ENCODE measurements at places on chromosomes 1 and 21. TPM values are rescaled to one million over a fixed set of nuclear protein-coding genes. Genes with fewer than 3 reads are reported as not detected.

Gene CLEC20A
- total RNA-seq, result not detected

- no peak for DNase-seq
- peaks cover 8% of the 10 kb centered on the region for H3K36me3 ChIP-seq
- no peak overlapping the region for H3K27ac ChIP-seq
- H3K4me1 ChIP-seq, result no peaks in the 10 kb centered on the region
Observed at GRCh38 chr1:180278194-180278515, 48.1 kb downstream of the LHX4 start.

- peaks cover 33% of the 10 kb centered on the region for H3K4me1 ChIP-seq
- H3K4me3 ChIP-seq, result no peak overlapping the region
- no peaks in the 10 kb centered on the region for H3K27me3 ChIP-seq
- no peak for DNase-seq
- H3K27ac ChIP-seq, result peak overlapping the region; percentile 45
Observed at GRCh38 chr1:225418059-225418458, 9.8 kb downstream of the LBR start.

GRCh38 chr1:151629278-151629677 lies 17.4 kb downstream of the SNX27 start:
- no peak overlapping the region for H3K27ac ChIP-seq
- no peaks in the 10 kb centered on the region for H3K4me1 ChIP-seq
- H3K27me3 ChIP-seq, result no peaks in the 10 kb centered on the region
- no peak overlapping the region for H3K4me3 ChIP-seq
- DNase-seq, result no peak

DNA sequence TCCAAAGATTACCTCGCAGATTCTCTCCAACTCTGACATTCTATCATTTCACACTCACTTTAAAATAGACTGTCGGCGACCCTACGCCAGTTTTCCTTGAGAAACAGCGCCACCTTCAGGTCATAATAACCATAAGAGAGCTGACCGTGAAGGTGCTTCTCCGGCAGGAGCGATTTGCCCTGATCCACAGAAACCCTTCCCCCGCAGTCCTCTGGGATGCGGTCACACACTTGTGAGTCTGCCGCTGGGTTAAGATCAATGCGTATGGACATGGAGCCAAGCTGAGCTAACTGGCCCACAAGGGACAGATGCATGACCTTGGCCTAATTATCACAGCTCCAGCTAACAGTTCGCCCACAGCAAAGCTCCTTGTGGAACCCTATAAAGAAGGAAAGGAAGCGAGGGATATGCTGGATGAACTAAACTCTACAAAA lies 32.8 kb upstream of the IFNAR2 start:
- H3K36me3 ChIP-seq, result no peaks in the 10 kb centered on the region
- peaks cover 12% of the 10 kb centered on the region for H3K4me1 ChIP-seq
- H3K4me3 ChIP-seq, result no peak overlapping the region
- no peak overlapping the region for H3K27ac ChIP-seq
- DNase-seq, result peak; percentile 31

Gene VWA1
- total RNA-seq, result 5.5 TPM

Gene GJA4
- not detected for total RNA-seq

Gene S100B
- not detected for total RNA-seq

Gene SHE
- total RNA-seq, result not detected

Gene CRABP2
- total RNA-seq, result 1.4 TPM

Gene RUSC1
- total RNA-seq, result 34.7 TPM

Gene IQGAP3
- total RNA-seq, result 10.3 TPM

DNA sequence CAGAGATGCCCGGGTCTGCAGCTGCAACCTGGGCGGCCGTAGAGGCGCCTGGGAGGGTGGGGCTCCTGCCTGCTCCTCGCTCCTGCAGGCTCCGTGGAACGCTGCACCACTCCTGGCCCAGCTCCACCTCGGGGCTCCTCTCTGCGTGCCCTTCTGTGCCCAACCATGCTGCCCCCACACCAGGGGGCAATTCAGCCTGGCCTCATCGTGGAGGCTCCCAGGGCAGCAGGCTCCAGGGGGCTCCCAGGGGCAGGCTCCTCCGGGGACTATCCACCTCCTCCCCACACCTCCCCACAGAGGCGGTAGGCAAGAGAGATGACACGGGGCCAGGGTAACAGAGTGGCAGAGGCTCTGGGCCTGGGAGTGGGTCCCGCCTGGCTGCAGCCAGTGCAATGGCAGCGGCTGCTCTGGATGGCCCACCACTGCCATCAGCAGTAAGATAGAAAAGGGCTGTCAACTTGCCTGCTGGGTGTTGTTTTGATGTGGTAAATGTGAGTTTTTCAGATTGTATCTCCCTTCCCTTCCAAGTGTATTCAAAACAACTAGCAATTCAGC lies 22.4 kb upstream of the LRRC8C start:
- H3K36me3 ChIP-seq, result peaks cover 11% of the 10 kb centered on the region
- H3K27me3 ChIP-seq, result no peaks in the 10 kb centered on the region
- DNase-seq, result peak; percentile 57
- peak overlapping the region; percentile 78 for H3K4me3 ChIP-seq
- peak overlapping the region; percentile 99 for H3K27ac ChIP-seq

Gene DNAI4
- total RNA-seq, result 3.2 TPM

Gene CHD5
- total RNA-seq, result 0.83 TPM

- no peak for DNase-seq
- H3K27me3 ChIP-seq, result no peaks in the 10 kb centered on the region
- peak overlapping the region; percentile 38 for H3K4me3 ChIP-seq
- H3K27ac ChIP-seq, result no peak overlapping the region
Observed at GRCh38 chr1:151988405-151988923, 5.2 kb downstream of the S100A10 start.

Gene HPCA
- 0.20 TPM for total RNA-seq

Gene CYB5RL
- total RNA-seq, result 8.3 TPM

- no peak overlapping the region for H3K27ac ChIP-seq
- no peaks in the 10 kb centered on the region for H3K36me3 ChIP-seq
- no peak overlapping the region for H3K4me3 ChIP-seq
- H3K27me3 ChIP-seq, result peaks cover 4% of the 10 kb centered on the region
- no peak for DNase-seq
Observed at GRCh38 chr1:157734321-157734720, 33.8 kb upstream of the FCRL3 start.

- no peak for DNase-seq
- no peaks in the 10 kb centered on the region for H3K36me3 ChIP-seq
- no peak overlapping the region for H3K27ac ChIP-seq
- H3K27me3 ChIP-seq, result peaks cover 26% of the 10 kb centered on the region
- H3K4me1 ChIP-seq, result no peaks in the 10 kb centered on the region
- no peak overlapping the region for H3K4me3 ChIP-seq
Observed at GRCh38 chr1:25204797-25205480, 27.4 kb downstream of the SYF2 start.

DNA sequence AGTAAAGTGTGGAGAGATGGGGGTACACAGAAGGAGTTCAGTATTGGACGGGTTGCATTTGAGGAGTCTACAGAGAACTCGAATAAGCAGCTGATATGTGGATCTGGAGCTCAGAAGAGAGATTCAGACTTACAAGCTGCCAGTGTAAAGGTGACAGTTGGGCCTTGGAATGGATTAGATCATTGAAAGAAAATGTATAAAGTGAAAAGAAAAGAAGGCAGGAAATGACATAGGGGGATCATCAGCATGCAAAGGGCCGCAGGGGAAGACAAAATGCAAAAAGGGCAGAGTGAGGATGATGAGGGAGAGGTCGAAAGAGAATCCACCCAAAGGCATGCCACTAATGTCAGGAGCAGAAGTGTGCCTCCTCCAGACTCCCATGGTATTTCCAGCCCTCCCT lies 273.3 kb downstream of the TNR start:
- DNase-seq, result no peak
- no peaks in the 10 kb centered on the region for H3K36me3 ChIP-seq
- no peak overlapping the region for H3K27ac ChIP-seq
- H3K27me3 ChIP-seq, result peaks cover 12% of the 10 kb centered on the region

DNA sequence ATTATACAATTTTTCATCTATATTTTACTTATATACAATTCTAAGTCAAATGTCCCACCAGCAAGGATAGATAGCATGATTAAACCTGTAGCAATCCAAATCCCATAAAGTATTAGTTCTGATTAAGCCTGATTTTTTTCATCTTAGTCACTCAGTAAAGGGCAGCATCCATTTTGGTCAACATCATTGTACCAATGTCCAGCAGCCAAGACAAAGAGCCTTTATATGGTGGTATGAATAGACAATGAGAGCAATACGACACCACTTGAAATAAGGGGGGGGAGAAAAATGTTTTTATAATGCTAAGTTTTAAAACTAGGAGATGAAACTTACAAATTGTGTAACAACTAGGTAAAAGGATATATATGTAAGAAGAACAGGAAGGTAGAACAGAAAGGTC lies 7.4 kb downstream of the ZNF644 start:
- no peaks in the 10 kb centered on the region for H3K27me3 ChIP-seq
- H3K4me3 ChIP-seq, result no peak overlapping the region
- DNase-seq, result no peak
- H3K27ac ChIP-seq, result no peak overlapping the region

DNA sequence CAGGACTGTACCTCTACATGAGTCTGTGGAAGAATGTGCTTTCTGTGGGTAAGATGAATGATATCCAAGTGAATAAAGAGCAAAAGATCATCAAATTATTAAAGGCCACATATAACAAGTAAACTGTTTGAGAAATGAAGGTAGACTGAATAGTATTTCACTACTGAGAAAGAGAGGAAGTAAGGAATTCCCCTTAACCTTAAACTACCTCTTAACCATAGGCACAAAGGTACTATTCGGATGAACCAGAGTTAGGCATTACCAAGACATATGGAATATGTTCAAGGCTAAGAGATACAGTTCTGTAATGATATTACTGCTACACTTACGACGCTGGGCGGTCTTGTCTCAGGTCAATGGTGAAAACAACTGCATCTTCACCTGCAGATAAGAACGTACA lies 25.5 kb downstream of the DCAF8 start:
- no peak for DNase-seq
- no peak overlapping the region for H3K4me3 ChIP-seq
- peaks cover 7% of the 10 kb centered on the region for H3K4me1 ChIP-seq
- H3K27ac ChIP-seq, result no peak overlapping the region
- no peaks in the 10 kb centered on the region for H3K27me3 ChIP-seq
- H3K36me3 ChIP-seq, result peaks cover 40% of the 10 kb centered on the region

Gene SGIP1
- not detected for total RNA-seq

Gene NUP210L
- total RNA-seq, result not detected

Gene PPFIA4
- 14.9 TPM for total RNA-seq

GRCh38 chr1:165580931-165581871 lies 37.4 kb downstream of the LRRC52 start:
- no peak overlapping the region for H3K4me3 ChIP-seq
- H3K27ac ChIP-seq, result no peak overlapping the region
- no peaks in the 10 kb centered on the region for H3K36me3 ChIP-seq
- H3K4me1 ChIP-seq, result no peaks in the 10 kb centered on the region
- H3K27me3 ChIP-seq, result peaks cover 20% of the 10 kb centered on the region

GRCh38 chr1:70204600-70204999 lies 779 bp downstream of the LRRC40 start:
- H3K4me1 ChIP-seq, result peaks cover 56% of the 10 kb centered on the region
- no peaks in the 10 kb centered on the region for H3K27me3 ChIP-seq
- no peak for DNase-seq
- H3K4me3 ChIP-seq, result peak overlapping the region; percentile 100
- peak overlapping the region; percentile 96 for H3K27ac ChIP-seq
- peaks cover 18% of the 10 kb centered on the region for H3K36me3 ChIP-seq

Gene LENEP
- 1.8 TPM for total RNA-seq

DNA sequence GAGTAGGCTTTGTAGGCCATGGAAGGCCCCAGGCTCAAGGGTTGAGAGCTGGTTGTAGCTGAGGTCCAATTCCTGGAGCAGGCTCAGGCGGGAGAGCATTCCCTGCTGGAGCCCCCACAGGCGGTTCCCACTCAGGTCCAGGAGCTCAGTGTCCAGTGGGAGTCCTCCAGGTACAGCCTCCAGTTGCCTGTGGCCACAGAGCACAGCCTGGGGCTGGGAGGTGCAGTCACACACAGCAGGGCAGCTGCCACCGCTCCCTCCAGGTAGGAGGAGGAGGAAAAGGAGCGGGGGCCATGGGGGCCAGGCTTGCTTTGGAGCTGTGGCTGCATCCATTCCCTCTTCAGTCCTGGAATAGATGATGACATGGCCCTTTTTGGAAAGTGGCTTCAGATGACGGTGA lies 2.8 kb downstream of the LINGO4 start:
- DNase-seq, result no peak
- no peak overlapping the region for H3K27ac ChIP-seq
- no peak overlapping the region for H3K4me3 ChIP-seq
- H3K27me3 ChIP-seq, result peaks cover 18% of the 10 kb centered on the region
- peaks cover 9% of the 10 kb centered on the region for H3K4me1 ChIP-seq

- no peaks in the 10 kb centered on the region for H3K36me3 ChIP-seq
- no peaks in the 10 kb centered on the region for H3K4me1 ChIP-seq
- no peak overlapping the region for H3K27ac ChIP-seq
Observed at GRCh38 chr1:203148127-203148526, 20.6 kb downstream of the ADORA1 start.

GRCh38 chr1:74343216-74343615 lies 108.0 kb downstream of the TNNI3K start:
- H3K4me3 ChIP-seq, result no peak overlapping the region
- no peaks in the 10 kb centered on the region for H3K4me1 ChIP-seq
- DNase-seq, result no peak
- H3K36me3 ChIP-seq, result no peaks in the 10 kb centered on the region
- H3K27ac ChIP-seq, result no peak overlapping the region

DNA sequence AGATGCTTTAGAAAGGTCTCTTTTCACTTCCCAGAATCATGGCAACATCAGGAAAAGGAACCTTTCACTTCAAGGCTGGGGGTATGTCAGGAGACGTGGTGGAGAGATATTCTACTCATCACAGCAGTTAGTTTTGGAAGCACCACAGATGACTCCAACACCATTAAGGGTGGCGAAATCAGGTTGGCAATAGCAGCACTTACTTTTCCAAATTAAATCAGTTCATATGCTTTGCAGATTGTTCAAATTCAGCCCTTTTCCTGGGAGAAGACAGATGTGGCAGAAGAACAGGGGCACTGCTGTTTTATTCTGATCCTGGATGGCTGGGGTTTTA lies 79.0 kb downstream of the RUNX1 start:
- H3K27ac ChIP-seq, result peak overlapping the region; percentile 49
- peaks cover 2% of the 10 kb centered on the region for H3K27me3 ChIP-seq
- peak overlapping the region; percentile 23 for H3K4me3 ChIP-seq

DNA sequence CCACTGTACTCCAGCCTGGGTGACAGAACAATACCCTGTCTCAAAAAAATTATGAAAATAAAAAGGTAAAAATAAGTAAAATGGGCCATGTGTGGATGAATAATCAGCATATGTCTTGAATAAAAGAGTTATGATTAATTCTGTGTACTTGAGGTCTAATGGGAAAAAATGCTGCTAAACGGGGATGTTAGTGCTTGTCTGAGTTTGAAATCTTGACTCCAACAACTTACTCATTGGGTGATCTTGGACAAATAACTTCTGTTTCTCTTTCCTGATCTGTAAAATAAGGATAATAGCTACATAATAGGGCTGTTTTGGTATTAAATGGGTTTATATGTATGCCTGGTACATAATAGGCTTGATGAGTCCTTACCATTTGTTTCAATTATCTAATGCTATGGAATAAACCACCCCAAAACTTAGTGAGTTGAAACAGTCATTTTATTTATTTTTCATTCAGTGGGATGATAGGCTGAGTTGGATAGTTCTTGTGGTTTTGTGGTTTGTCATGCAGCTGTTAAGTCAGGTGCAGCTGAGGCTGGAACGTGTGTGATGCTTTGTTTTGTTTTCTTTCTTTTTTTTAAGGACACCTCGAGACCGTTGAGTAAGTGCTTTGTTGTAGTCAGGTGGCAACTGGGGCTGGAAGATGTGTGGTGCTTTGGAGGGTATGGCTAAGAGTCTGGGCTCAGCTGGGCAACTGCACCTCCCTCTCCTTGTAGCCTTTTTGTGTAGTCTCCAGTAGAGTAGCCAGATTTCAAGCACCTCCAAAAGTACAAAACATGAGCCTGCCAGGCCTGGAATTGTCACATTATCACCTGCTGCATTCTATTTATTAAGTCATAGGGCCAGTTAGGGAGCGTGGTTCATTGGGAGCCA lies 4.9 kb downstream of the MDM4 start:
- peak overlapping the region; percentile 17 for H3K4me3 ChIP-seq
- no peaks in the 10 kb centered on the region for H3K27me3 ChIP-seq
- H3K36me3 ChIP-seq, result peaks cover 39% of the 10 kb centered on the region
- H3K27ac ChIP-seq, result peak overlapping the region; percentile 74
- H3K4me1 ChIP-seq, result peaks cover 49% of the 10 kb centered on the region
- DNase-seq, result peak; percentile 62

All from activated T-helper 1 cell treated with anti-CD3 and anti-CD28 coated beads, Interleukin-12 subunit alpha, Interleukin-12 subunit beta, Interleukin-2, Interleukin-4 antibody, amounts not matched to agents 30 ng/mL and 10 ng/mL and 1 ng/mL, durations not matched to agents 14 hours and 24 hours and 36 hours (primary cell).